Activated CD4-positive, alpha-beta T cell treated with anti-CD3 and anti-CD28 coated beads, Interleukin-2, Interleukin-4, amounts not matched to agents 100 ng/mL and 50 ng/mL, durations not matched to agents 16 hours and 8 hours (primary cell): ENCODE measurements at places on chromosomes 12 and 14.

DNA sequence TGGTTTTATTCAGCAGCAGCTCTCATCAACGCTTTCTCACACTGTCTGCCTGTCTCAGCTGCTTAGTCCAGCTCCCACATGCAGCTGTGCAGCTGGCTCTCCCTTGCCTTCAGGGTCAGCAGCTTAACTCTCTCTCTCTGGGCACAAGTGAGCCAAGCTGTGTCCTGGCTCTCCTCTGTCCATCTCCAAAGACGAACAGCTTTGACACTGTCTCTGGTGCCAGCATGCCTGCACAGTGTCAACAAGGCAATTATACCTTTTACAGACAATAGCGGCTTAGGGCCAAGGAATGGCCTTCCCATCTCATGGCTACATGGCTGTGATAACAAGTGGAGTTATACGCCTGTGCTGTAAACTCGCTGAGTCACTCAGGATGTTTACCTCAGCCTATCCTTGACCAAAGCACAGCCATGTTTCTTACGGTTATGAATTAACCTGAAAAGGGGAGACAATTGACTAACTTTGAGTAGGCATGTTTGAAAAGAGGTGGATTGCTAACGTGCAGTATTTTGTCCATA, 38.4 kb upstream of the MANSC4 start:
- DNase-seq: no peak

DNA sequence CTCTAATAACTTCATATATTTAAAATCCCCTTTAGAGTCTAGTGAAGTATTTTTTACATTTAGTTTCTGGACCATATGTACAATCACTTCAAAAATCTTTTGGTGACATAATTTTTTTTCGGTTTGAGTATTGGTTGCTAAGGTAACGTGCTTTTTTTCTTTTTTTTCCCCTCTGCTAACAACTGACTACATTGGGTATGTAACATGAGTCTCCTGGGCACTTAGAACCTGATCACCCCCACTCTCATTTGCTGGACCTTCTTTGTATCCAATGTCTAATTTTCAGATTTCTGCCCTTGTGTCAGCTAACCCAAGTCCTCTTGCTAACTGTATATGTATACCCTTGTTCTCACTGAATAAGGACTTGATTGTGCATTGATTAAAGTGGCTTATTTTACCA, 592.9 kb upstream of the FLRT2 start:
- DNase-seq: no peak

DNA sequence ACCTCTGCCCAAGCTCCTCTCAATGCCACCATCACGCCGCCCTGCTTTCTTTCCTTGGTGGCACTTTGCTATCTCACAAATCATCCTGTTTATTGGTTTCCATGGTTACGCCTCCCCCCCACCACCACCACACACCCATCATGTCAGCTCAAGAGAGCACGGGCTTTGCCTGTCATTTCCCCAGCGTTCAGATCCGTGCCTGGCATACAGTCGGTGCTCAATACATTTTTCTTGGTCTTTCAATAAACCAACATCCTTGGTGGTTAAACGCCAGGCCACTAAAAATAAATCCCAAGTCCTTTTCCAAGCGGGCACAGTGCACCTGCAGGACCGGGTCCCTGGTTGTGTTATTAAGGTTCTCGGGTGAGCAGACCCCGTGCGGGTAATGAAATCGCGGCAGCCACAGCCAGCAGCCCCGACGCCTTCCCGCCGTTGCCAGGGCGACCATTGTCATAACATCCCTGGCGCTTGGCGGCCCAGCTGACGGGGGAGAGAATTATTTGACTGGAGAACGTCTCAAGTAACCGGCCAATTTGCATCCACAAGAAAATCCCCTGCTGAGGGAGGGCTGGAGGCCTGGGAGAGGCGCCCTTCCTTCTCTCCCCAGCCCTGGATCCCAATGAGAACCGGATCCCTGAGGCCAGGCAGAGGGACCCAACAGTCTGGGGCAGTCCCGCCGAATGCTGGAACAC, 92.9 kb downstream of the KSR2 start:
- peak; percentile 24 for DNase-seq

- DNase-seq: peak; percentile 23
These were observed 200.3 kb upstream of the CAND1 start for GRCh38 chr12:67068761-67069450.

DNA sequence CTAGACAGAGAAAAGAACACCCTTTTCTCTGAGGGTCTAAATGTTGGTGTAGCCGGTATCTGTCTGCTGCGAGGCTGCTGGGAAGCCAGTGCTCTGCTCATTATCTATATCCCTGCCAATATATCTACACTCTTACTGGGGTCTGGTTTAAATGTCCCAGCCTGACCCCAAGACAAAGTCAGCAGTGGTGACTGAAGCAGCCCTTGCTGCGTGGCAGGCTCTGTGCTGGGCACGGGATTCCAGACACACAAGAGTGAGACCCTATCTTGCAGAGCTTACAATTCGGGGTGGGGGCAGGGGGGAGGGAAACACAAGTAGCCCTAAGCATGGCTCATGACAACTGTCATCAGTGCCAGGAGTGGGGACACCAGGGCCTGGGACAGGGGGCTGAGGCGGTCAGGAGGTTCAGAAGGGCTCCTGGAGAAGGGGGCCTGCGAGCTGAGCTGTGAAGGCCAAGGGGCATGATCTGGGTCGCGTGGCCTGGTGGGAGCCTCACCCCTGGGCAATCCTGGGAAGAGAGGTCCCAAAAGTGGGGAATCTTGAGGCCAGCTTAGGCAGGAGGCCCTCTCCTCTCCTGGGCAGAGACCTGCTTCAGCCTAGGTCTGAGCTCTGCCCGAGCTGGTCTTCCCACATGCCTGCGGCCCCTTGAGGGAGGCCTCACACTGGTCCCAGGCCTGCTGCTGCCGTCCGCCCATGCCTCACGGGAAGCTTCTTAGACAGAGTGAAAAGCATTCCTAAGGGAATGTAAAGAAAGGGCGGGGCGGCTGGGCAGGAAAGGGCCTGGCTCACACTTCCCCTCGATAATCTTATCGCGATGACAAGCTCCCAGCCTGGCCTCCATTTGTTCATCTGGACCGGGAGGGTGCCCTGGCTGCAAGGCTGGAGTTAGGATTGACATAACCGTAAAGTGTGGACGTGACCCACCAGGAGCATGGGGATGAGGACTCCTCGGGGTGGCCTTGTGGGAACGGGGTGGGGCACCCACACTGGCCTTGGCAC, 7.3 kb upstream of the RCOR1 start:
- DNase-seq: no peak

- no peak for DNase-seq
These were observed 30.1 kb downstream of the GPR135 start for GRCh38 chr14:59435101-59435500.

DNA sequence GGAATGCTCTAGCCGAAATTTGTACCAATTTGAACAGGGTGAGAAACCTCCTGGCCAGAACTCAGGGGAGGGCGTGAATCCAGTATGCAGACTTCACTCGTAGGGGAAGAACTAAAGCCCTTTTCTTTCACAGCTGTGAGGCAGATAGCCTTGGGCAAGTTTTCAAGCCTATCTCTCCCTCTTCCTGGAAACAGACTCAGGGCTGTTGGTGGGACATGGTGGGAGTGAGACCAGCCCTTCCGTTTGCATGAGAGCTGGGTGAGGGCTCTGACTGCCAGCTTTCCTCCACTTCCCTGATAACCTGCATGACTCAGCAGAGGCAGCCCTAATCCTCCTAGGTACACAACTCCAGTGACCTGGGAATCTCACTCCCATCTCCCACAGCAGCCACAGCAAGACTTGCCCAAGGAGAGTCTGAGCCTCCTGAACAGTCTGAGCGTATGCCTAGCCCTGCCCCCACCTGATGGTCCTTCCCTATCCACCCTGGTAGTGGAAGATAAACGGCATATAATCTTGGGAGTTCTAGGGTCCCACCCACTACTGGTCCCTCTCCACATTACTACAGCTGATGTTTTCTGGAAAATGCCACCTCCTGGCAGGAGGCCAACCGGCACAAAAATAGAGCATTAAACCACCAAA, 170.1 kb upstream of the AMIGO2 start:
- DNase-seq: no peak

DNA sequence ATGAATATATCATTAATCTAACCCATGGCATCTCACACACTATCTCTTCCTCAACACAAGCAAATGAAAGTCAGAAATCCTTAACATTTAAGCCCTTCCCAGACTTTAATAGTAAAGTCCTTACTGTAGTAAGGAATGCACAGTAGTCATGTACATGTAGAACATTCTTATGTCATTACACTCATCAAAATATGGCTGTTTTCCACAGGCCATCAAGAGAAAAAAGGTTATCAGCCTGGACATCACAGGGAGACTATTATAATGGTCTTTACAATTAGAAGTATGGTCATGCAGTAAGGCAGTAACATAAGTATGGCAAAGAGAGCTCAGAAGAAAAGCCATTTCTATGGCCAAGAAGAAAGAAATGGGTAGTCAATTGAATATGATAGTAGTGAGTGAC, 121.2 kb downstream of the SLC6A15 start:
- no peak for DNase-seq

GRCh38 chr12:93784339-93785086, 107.3 kb downstream of the CRADD start:
- DNase-seq: peak; percentile 36

DNA sequence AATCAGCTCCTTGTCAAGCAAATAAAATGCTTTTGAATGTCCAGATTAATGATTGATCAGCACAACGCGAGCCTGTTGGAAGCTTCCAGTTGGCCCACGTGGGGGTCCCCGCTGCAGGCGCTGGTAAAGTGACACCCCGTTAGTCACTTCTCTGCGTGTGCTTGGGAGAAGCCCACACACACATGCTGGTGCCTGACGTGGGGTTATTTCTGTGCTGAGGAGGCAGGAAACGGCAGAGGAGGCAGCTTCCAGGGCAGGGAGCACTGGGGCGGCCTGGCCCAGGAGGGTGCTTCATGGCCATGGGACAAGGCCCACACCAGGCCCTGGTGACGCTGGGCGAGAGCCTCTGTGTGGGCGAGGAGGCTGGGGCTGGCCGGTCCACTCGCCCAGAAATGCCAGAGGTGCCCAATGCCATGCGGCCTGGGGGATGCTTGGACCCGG, 101.5 kb downstream of the KIF26A start:
- no peak for DNase-seq

- DNase-seq: peak; percentile 35
These were observed 389.3 kb upstream of the USP15 start for GRCh38 chr12:61870658-61871484.

GRCh38 chr14:93105362-93105761, 10.4 kb downstream of the ITPK1 start:
- no peak for DNase-seq

DNA sequence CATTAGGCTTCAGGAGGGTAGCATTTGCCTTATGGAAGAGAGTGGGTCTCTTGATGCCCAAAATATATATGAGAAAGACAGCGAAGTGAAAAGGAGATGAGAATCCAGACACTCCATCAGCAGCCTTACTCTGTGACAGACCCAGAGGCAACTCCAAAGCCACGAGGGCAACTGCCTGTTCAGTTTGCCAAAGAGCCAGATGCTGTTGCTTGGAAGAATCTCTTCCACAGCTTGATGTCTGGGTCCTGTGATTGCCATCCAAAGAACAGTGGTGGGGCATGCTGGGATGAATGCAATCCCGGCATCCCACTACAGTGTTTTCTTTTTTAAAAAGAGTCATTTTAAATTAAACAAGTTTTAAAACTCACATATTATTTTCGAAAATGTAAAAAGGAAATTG, 10.9 kb upstream of the OTX2 start:
- DNase-seq: no peak

DNA sequence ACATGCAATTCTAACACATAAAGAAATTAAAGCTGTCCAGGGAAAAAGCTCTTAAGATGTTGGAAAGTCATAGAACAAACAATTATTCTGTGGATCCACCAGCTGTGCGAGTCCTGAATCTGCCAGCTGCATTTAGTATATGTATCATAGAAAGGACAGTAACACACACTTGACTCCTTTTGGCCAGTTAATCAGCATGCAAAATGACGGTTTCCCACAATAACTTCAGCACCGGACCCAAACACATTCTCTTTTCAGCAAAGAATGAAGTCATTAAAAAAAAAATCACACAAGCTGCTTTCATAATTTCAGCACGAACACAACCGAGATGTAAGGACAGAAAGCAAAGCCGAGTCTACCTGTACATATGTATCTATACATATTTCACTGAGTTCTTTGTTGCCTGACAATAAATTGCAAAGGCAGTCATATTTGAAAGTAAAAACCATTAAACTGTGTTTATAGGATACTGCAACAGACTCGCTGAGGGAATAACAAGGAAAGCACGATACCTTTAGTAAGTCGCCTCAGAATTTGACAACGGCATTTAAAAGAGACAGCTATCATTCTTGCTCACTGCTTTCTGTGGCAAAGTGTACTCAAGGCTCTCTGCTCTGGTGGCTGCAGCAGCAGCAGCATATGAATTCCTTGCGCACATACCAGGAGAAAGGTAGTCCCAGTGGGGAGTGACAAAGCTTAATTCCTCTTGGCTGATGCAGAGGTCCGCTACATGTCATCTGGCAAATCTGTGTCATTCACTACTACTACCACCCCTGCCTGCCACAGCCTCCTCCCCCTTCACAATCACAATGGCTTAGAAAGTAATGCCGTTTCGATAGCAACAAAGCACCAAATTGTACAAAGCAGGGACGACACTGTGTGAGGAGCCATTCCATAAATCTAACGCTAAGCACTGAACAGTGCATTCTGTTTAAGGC, at the start of gene GRIP1:
GRIP1 (minus strand) TSS at position 739 of the 938 bp plus-strand sequence; CDS start at position 567, 172 bp downstream.
- DNase-seq: no peak

- DNase-seq: peak; percentile 24
These were observed 268.0 kb downstream of the BTG1 start for GRCh38 chr12:91877456-91878235.

- DNase-seq: no peak
These were observed 71.5 kb downstream of the PPP2R5C start for GRCh38 chr14:101833045-101833444.

DNA sequence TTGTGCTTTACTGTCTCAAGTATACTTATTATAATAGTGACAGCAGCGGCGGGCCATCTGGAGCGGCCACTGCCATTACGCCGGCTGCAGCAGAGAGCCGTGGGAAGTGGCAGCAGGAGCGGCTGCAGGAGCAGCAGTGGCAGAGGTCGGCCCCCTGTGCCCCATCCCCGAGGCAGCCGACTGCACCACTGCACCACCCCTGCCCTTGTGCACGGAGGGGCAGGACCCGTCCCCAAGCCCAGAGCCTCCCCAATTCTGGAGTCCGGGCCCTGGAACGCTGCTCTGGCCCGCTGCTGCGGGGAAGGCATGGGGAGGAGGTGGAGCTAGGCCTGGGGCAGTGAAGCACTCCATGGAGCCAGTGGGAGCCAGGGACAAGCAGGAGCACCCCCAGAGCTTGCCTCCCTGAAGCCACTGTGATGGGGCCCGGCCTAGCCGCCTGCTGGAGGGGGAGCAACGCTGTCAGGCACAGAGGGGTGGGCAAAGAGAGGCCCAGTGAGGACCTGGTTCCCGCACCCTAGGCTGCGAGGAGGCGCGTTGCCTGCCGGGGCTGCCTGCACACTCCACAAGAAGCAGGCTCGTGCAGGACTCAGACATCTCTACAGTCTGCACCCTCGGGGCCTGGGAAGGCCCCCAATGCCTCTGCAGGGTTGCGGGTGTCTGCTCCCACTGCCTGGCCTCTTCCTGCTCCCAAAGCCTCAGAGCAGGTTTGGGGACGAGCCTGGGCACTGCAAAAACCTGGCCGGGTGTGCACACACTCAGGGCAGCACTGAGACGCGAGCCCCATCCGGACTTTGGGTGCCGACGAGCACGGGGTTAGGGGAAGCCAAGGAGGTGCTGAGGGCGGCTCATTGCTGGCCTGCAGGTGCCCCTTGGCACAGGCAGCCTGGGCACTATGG, 74.2 kb upstream of the RASSF8 start:
- DNase-seq: no peak

- DNase-seq: no peak
These were observed 16.5 kb upstream of the MAPKAPK5 start for GRCh38 chr12:111825509-111825908.
